ENCODE measurements at places on chromosomes 2 and 18. TPM values are rescaled to one million over a fixed set of nuclear protein-coding genes. Genes with fewer than 3 reads are reported as not detected.

C2orf80 gene
- polyA plus RNA-seq: not detected

AKAIN1 gene
- not detected for polyA plus RNA-seq

FOXD4L1 gene
- polyA plus RNA-seq: 1.2 TPM

DSEL gene
- polyA plus RNA-seq: 10.1 TPM

EVX2 gene
- not detected for polyA plus RNA-seq

CTIF gene
- polyA plus RNA-seq: 35.8 TPM

ALPI gene
- polyA plus RNA-seq: not detected

STAT4 gene
- polyA plus RNA-seq: not detected

SLC35F5 gene
- 45.3 TPM for polyA plus RNA-seq

MERTK gene
- 4.2 TPM for polyA plus RNA-seq

LCT gene
- not detected for polyA plus RNA-seq

SPEG gene
- 169 TPM for polyA plus RNA-seq

MPPE1 gene
- 25.3 TPM for polyA plus RNA-seq

LRRTM4 gene
- polyA plus RNA-seq: 3.3 TPM

GBX2 gene
- not detected for polyA plus RNA-seq

TSPYL6 gene
- 0.15 TPM for polyA plus RNA-seq

DSG4 gene
- not detected for polyA plus RNA-seq

ACTG2 gene
- polyA plus RNA-seq: 3.7 TPM

SNRNP200 gene
- polyA plus RNA-seq: 90.3 TPM

ANKRD44 gene
- polyA plus RNA-seq: 21.1 TPM

AMER3 gene
- polyA plus RNA-seq: not detected

ARHGAP15 gene
- 15.1 TPM for polyA plus RNA-seq

TMEM182 gene
- 212 TPM for polyA plus RNA-seq

CXCR1 gene
- polyA plus RNA-seq: 0.28 TPM

CCL20 gene
- 5.3 TPM for polyA plus RNA-seq

CROCC2 gene
- 0.70 TPM for polyA plus RNA-seq

ACOXL gene
- 0.71 TPM for polyA plus RNA-seq

CFAP221 gene
- 0.73 TPM for polyA plus RNA-seq

CXCR2 gene
- 1.4 TPM for polyA plus RNA-seq

Data from muscle of arm (tissue), 14 donors.